Heart left ventricle (tissue), 16 donors: ENCODE measurements at places on chromosomes 11 and 22. TPM values are rescaled to one million over a fixed set of nuclear protein-coding genes. Genes with fewer than 3 reads are reported as not detected.

Gene SLC22A12
- total RNA-seq, result not detected

DNA sequence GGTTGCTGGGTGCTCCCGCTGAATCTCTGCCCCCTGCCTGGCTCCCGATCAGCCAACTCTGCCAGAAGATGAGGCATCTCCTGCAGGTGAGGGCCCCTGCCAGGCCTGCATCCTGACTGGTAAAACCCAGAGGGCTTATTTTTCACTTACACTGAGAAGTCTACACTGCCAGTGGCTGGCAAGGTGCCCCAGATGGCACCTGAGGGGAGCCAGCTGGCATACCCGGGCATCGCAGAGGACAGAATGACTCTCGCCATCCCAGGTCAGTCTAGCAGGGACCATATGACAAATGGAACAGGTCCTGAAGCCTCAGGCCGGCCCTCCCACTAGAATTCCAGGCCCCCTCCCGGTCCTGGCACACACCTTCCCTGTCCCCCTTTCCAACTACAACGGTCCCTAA, 30.9 kb downstream of the MACROD1 start:
- no peak for DNase-seq

GRCh38 chr11:23932485-23932898, 564.4 kb upstream of the LUZP2 start:
- DNase-seq, result no peak

DNA sequence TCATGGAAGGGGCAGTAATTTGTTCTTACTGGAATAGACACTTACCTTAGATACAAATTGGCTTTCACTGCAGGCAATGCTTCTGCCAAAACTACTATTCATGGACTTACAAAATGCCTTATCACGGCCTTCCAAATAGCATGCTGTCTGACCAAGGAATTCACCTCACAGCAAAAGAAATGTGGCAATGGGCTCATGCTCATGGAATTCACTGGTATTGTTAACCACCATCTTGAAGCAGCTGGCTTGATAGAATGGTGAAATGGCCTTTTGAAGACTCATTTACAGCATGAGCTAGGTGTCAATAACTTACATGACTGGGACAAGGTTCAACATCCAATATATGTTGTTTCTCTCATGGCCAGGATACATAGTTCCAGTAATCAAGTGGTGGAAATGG, 21.9 kb downstream of the OR5B21 start:
- DNase-seq, result no peak

DNA sequence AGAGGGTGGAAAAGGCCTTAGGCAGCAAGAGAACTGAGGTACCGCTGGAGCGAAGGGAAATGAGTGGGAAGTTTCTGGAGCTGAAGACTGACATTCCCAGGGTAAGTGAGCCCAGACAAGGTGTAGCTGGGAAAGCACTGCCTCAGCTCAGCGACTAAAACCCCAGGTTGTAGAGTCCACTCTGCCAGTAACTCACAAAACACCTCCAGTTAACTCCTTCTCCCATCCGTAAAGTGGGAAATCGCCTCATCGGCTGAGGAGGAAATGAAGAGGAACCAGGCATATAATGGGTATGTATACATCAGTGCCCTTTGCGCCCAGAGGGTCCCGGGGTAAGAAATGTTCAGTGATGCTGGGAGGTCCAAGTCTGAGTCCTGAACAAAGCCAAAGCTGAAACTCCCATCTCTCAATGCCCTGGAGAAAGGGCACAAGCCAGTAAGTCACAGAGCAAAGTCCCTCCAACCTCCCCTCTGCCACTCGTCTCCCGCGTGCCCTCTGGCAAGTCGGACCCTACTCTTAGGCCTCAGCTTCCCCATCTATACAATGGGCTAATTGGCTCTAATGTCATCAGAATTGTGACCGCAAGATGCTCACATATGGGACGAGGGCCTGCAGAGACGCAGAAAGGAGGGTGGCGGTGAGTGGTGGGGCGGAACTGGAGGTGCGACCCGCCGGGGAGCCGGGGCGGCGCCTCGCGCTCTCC, 588 bp downstream of the VPS37C start:
- DNase-seq, result no peak

- no peak for DNase-seq
These were observed 1.7 kb upstream of the CHCHD10 start for GRCh38 chr22:23769321-23769965.
